Uterus (tissue), 4 donors: ENCODE measurements at places on chromosomes 4 and X. TPM values are rescaled to one million over a fixed set of nuclear protein-coding genes. Genes with fewer than 3 reads are reported as not detected.

The IL21 gene
- total RNA-seq, result not detected

The HUWE1 gene
- total RNA-seq, result 114 TPM

GRCh38 chrX:69551421-69552009, 47.4 kb downstream of the NALF2 start:
- DNase-seq, result no peak

- no peak for DNase-seq
These were observed 322.1 kb downstream of the TLL1 start for GRCh38 chr4:166195101-166195500.

DNA sequence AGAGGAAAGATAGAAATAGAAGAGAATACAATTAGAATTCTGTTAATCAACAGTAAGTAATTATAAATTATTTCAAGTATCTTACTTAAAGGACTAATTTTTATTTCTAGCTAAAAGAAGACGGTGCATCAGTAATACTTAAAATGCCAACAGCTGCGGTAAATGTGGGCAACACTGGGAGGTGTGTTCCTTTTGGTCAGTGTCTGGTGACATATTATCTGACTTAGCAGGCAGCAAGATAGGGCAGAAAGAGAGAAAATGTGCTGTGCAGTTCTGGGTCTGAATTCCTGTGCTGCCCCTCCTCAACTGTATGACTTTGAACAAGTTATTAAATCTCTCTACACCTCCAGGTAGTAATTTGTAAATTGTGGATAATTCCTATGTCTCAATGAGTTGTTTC, 120.6 kb downstream of the ZNF827 start:
- DNase-seq, result no peak

The CPLX1 gene
- 0.14 TPM for total RNA-seq
